ENCODE measurements at places on chromosomes 4 and X.

DNA sequence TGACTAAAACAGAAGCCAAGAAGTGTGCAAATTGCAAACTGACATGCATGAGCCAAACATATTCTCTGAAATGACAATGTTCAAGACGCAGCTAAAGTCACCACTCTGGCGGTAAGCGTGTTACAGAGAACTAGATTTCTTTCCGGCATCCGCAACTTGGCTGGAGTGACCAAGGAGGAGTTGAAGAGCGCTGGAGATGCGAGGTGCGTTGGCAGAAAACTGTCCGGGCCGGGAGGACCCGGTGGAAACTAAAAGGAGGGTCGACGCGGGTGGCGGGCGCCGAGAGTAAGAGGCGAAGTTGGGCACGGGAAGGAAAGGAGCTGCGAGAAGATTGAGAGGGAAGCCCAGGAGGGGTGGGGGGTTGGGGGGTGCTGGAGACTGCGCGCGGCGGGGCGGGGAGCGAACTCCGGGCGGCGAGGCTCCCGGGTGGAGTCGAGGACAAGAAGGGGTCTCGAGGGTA lies 807 bp downstream of the SEL1L3 start:
- peak; percentile 41 for DNase-seq

- peak; percentile 64 for DNase-seq
Observed at GRCh38 chr4:105715692-105716278, 7.2 kb downstream of the GSTCD start.

GRCh38 chr4:24131954-24132673 lies 242.3 kb upstream of the PPARGC1A start:
- DNase-seq, result no peak

DNA sequence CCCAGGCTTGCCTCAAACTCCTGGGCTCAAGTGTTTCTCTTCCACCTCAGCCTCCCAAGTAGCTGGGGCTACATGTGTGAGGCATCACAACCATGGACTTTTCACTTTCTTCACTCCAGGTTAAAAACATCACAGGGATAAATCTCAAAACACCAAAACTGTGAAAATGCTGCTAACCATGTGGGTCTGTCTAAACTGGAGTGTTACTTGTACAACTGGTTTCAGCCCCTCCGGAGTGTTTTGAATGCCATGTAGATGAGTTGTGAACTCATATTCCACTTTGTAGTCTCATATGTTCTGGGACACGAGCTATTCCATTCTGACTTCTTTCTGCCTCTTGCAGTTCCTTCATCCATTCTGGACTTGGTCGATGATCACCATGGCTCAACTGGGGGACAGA lies 43.0 kb downstream of the PDGFRA start:
- no peak for DNase-seq

DNA sequence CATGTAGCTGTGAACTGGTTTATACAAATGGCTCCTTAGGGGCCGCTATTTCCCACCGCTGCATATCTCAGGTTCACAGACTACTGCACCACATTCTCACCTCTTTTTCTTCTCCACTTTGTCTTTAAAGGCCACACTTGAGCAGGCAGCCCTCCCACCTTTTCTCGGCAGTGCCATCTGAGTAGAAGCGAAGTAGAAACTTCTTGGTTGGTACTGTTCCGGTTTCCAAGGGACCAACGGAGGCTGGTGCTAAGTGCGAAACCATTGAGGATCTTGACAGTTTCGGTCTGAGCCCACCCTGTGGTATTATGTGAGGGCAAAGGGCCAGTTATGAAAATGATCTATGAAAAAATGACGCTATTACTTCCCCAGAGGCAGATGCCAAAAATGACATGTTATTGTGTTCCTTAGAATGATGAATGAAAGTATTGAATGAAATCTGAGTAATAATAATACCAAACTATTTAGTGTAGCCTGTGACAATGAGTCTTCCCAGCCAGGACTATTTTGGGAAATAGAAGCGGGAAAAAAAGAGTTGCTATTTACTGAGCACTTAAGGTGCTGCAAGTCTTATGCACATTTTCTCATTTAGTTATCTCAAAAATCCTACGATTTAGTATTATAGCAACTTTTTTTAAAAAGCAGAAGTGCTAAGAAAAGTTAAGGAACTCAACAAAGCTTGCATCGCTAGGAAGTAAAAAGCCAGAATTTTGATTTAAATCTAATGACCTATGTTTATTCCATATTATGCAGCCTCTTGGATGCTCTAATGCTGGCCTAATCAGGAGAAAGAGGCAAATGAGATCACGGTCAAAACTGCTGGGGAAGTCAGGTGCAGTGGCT lies 29.6 kb upstream of the CHRNA9 start:
- no peak for DNase-seq

DNA sequence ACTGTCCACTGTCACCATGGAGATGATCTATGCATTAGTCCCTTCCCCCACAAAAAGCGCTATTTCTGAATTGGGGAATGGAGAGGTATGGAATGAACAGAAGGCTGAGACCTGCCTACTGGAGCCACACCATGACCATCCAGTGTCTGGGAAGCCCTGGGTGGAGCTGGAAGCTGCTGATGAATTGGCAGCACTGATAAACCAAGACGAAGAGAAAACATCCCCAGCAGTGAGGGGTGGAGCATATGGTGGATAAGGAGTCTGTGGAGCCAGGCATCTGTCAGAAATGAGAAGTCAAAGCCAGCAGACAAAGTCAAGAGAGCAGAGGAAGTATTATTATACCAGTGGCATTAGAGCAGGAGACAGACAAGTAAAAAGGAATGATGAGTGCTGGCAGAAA lies 13.2 kb downstream of the CC2D2A start:
- DNase-seq, result no peak

DNA sequence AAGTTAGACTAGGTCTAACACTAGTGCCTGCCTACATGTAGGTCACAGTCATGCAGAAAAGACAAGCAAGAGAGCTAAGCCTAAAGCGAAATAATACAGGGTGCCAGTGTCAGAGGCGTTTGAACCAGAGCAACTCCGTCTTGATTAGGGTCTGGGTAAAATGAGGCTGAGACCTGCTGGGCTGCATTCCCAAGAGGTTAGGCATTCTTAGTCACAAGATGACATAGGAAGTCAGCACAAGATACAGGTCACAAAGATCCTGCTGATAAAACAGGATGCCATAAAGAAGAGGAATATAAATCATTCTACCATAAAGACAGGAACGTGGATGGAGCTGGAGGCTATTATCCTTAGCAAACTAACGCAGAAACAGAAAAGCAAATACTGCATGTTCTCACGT lies 120.9 kb downstream of the BEND2 start:
- DNase-seq, result peak; percentile 25

GRCh38 chr4:16111533-16111932 lies 27.7 kb upstream of the PROM1 start:
- no peak for DNase-seq

DNA sequence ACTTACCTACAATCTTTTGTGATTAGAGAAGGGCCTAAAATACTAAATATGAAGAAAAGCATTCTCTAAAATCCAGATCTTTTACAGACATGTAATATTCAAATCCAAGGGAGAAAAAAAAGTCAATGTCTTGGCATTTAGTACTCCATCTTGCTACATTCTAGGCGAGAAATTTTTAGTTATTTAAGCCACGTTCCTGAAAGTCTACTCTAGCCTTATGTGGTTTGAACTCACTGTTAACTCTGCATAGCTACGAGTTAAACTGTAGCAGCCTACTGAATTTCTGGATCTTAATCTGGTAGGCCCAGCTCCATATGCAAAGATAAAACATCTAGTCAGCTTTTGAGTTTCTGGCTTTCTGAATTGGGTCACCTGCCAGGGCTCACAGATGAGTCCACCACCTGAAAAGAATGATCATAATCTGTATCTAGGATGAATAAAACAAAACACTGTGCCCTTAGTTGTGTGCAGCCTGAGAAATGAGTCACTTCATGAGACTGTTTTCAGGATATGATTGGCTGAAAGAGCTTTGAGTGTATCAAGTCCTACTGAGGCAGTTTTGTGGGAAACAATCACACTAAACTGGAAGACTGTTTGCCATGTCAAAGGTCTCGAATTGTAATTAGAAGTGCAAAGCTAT lies 3.2 kb upstream of the NEK1 start:
- peak; percentile 69 for DNase-seq

GRCh38 chr4:25547343-25547742 lies 108.3 kb upstream of the SLC34A2 start:
- no peak for DNase-seq

DNA sequence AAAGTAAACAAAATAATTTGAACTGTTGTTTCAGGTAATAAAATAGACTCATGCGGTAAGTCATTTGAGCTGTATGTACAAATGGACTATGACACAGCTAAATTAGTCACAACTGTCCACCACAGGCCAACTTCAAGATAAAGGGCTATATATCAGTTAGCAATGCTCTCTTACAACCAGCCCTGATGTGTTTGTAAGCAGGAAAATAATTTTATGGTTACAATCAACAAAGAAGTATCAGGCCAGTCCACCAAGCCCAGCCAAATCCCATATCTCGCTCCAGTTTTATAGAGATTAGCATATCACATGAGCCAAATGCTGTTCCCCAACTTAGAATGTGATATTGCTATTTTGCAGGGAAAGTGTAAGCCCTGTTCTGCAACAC lies 511 bp upstream of the DUSP21 start:
- DNase-seq, result peak; percentile 77

- DNase-seq, result no peak
Observed at GRCh38 chrX:28659269-28659668, 72.0 kb downstream of the IL1RAPL1 start.

DNA sequence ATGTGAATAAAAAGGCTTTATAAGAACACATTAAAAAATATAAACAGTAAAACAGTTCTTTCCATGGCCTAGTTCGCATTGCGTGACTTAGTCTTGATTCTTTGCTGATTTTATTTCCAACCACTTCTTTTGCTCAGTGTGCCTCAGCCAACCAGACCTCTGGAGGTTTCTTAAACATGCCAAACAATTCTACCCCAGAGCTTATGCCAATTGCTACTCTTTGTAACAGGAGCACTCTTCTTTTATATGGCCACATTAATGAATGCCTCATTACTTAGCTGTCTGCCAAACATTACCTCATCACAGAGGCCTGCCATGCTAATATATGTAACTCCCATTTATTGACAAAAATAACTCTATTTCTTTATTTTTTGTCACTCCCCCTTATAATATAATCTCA lies 202.3 kb downstream of the NDST4 start:
- DNase-seq, result no peak

GRCh38 chr4:88244816-88245579 lies 39.4 kb downstream of the PPM1K start:
- no peak for DNase-seq

- DNase-seq, result peak; percentile 77
Observed at GRCh38 chr4:182748949-182749348, 168.2 kb downstream of the DCTD start.

- no peak for DNase-seq
Observed at GRCh38 chr4:173530326-173531085, 477 bp upstream of the HAND2 start.

DNA sequence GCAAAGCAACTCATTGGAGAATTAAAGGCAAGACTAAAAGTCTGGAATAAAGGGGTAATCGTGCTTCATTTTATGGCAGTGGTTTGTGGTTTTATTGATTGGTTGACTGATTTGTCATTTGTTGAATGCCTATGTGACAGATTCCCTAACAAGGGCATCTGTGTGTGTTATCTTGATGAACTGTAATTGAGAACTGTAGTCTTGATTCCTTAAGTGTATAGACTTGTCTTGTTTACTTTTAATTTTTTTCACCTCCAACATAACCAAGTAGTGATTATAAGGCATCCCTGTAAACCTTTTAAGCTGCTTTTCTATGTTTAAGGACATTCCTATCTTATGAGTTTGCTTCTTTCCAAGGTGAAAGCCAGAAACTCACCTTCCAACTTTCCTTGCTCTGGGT lies 216.0 kb upstream of the TAPT1 start:
- peak; percentile 6 for DNase-seq

DNA sequence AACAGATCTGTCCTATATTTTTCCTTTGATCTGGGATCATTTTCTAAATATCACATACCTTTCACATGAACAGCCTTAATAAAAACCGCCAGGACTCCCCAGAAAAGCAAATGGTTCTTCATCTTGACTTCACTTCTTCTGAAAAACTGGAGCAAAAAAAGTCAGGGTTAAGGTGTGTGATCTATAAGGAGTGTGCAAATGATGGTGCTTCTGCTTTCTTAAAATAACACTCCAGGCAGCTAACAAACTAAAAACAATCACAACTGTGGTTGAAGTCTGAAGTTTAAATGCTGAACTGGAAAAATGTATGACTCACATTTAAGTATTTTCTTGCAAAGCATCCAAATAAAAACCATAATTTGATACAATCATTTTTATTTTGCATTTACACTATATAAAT lies at the start of gene JCHAIN:
JCHAIN (minus strand) TSS at position 140 of the 400 bp plus-strand sequence; CDS start at position 122, 18 bp downstream.
- DNase-seq, result no peak

- no peak for DNase-seq
Observed at GRCh38 chr4:31580843-31581242, 860.7 kb downstream of the PCDH7 start.

GRCh38 chrX:123173833-123174232 lies 10.2 kb upstream of the GRIA3 start:
- DNase-seq, result peak; percentile 22

DNA sequence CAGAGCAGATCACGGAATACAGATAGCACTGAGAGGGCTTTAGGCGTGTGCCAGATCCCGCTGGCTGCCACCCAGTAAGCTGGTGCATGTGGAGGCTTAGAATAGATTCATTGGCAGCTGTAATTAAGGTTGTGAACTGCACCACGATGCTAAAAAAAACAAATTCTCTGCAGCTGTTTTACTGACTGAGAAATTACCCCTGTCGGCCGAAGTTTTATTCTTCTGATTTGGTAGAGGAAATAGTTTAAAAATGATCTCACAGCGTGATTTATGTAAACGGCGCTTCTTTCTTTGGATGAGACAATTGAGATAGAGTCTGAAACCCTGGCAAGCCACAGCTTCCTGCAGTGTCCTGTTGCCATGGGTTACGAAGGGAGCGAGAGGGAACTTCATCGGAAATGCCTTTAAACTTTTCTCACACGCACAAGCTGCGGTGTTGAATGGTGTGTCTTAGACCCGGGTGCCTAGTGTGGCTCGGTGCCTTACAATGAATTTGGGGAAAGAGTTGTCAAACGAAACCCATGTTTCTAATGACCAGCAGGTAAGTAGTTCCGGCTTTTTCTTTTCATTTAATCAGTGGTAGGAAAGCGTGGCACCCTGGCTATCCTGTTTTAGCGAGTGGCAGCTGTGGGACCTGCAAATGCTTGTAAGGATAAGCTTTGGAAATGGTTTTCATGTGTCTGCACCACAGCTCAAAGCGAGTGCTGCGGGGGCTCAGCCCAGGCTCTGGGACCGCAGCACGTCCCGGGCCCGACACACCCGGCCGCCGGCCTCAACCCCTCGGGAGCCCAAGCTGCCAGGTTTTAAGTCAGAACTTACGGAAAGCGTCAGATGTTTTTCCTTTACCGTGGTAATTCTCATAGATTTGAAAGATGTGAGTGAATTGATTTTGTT lies 71.7 kb upstream of the HGFAC start:
- peak; percentile 49 for DNase-seq

Data from bronchial epithelial cell (primary cell).